ENCODE measurements at places on chromosomes 5 and 9.

DNA sequence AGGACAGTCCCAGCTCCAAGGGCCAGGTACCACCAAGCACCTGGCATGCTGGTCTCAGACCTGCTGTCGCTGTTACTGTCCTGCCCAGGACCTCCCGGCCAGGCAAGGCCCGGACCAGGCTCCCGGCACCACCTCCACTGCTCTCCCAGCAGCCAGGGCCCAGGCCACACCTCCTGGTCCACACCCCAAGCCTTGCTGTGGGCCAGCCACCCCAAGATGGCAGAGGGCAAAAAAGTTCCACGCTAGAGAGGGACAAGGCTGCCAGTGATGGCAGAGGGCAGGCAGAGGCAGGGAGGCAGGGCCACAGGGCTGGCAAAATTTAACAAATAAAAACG is 1.1 kb downstream of the DNLZ start:
- DNase-seq, result no peak

DNA sequence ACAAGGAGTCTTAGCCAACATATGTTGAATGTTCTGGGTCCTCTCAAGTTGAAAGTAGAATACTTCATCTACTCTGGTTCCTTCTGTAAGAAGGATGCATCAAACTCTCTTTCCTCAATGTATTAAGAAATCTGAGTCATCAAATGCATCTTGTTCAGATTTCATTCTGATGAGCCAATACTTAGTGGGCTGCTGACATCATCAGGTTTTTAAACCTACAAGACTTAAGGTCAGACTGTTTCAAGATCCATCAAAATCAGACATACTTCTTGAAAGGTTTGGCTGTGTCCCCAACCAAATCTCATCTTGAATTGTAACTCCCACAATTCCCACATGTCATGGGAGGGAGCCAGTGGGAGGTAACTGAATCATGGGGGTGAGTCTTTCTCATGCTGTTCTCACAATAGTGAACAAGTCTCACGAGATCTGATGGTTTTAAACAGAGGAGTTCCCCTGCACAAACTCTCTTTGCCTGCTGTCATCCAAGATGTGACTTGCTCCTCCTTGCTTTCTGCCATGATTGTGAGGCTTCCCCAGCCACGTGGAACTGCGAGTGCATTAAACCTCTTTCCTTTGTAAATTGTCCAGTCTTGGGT is 168.8 kb downstream of the RAPGEF6 start:
- no peak for DNase-seq

- no peak for DNase-seq
These were observed 70.5 kb downstream of the ADAMTSL1 start for GRCh38 chr9:18544456-18544855.

GRCh38 chr9:124782661-124783574 is 6.0 kb downstream of the OLFML2A start:
- DNase-seq, result no peak

GRCh38 chr9:101915482-101915881 is 177.0 kb upstream of the GRIN3A start:
- no peak for DNase-seq

GRCh38 chr9:21836437-21837161 is 34.2 kb downstream of the MTAP start:
- no peak for DNase-seq

GRCh38 chr9:6183227-6183551 is 32.4 kb upstream of the IL33 start:
- DNase-seq, result no peak

DNA sequence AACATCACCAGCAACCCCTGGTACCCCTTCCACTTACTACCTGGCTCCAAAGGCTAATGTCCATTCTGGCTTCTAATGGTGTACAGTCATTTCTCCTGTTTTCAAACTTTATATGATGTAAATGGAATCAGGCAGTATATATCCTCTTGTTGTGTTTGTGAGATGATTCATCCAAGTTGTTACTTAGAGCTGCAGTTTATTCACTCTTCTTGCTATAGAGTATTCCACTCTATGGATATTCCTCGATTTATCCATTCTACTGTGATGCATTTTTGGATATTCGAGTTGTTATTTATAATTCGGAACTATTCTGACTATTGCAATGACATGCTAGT is 32.4 kb downstream of the IRF1 start:
- peak; percentile 43 for DNase-seq

DNA sequence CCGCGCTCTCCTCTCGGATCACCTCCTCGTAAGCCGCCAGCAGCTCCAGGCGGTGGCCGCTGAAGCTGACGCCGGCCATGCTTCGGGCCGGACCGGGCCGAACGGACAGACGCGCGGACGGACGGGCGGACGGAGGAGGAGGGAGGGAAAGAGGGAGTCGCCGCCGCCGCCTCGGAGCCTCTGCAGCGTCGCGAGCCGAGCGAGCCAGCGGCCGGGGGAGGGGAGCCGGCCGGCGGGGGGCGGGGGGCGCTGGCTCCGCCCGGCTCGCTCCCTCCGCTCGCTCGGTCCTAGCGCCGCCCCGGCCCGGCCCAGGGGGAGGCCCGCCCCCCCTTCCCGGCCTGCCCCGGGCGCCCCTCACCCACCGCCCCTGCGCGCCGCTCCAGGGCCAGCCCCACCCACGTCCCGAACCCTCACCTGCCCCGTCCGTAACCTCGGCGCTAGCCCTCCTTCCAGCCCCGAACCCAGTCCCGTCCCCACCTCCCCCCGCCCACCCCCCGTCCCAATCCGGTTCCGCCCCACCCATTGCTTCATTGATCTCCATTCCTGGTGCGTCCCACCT is at the start of gene DBN1:
Gene DBN1, minus strand, starts transcription at position 192 of the 559 bp plus-strand sequence. Its CDS starts 113 bp downstream, at position 79.
- no peak for DNase-seq

- DNase-seq, result no peak
These were observed 59.2 kb downstream of the HSD17B3 start for GRCh38 chr9:96242811-96243210.

DNA sequence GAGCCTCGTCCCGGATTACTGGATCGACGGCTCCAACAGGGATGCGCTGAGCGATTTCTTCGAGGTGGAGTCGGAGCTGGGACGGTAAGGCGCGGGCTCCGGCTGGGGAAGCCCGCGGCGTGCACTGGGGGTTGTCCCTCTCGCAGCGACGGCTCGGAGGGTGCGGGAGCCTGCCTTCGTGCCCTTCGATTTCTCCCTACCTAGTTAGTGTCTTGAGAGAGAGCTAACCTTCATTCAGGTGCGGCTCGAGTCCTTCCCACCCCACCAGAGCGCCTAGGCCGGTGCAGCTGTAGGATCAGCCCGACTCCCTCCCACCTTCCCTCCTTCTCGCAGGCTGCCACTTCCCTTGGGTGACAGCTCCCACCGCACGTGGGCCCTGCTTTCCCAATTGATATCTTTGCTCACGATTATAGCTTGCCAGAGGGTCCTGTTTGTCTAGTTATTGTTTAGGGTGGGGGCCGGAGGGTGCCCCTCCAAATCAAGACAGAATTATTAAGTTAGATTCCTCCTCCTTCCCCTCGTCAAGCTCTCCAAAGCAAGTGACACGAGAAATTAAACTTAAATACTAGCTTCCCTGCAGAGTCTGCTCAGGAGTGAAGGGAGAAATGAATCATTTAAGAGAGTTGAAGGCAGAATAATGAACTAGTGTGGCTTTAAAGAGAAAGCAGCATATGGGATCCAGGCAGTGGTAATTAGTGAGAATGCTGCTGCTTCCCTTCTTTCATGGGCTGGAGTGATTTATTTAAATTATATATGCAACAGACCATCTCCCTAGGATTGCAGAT is 569 bp downstream of the CAMK4 start:
- no peak for DNase-seq

DNA sequence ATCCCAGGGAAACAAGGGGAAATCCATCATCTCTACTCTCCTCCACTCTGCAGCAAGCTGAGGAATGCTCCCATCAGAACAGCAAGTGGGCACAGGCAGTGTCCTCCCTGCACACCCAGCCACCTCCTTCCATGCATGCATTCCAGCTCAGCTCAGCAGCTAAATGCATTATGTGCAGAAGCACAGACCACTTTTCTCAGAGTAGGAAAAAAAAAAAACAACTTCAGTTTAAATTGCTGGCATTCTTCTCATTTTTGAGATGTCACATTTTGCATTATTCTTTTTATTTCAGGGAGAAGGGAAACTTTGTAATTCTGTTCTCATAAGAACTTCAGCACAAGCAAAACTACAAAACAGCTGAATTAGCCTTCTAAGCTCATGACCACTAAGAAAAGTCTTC is 312.2 kb downstream of the SEMA5A start:
- DNase-seq, result no peak

DNA sequence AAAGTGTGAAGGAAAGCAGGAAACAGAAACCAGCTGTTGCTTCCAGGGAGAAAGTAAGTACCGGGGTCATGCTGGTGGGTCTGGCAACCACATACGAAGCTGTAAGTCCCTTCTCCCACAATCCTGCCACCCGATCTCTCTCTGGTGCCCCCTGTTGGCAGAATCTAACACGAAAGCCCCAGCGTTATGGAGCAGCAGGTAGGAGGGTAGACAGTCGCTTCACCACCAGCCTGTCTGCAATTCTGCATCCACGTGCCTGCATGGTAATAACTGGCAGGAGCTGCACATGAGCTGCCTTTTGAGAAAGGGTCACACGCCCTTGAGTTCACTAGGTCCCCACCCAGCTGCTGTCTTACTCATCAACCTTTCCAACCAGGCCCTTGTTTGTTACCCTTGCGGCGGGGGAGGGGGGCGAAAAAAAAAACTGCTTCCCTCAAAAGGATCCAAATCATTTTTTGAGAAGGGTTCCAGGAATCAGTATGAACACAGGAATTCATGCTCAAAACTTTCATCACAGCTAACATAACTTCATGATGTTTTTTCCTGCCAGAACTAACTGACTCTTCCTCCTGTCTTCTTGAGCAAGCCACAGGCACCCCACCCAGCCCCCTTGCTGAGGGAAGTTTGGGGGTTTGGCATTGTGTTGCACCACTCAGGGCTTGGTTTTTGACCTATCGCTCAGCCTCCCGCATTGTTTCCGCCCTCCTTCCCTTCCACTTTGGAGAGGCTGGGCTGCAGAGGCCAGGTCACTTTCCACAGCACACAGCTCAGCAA is 19.6 kb upstream of the TMEM252 start:
- peak; percentile 63 for DNase-seq

DNA sequence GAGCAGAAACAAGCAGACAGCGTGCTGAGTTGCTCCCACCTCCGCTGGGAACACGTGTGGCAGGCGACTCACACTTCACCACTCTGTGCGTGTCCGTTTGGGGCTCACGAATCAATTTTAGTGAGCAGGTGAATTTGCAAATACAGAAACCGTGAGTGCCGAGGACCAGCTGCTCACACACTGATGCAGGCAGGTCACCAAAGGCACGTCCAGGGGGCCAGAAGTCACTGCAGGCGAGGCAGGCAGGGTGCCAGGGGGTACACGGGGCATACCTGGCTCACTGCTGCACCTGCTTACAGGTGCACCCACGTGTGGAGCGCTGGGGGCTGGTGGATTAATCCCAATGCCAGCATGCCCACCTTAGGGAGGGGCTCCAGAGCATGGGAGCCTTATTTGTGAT is 68.8 kb downstream of the ZNF354C start:
- no peak for DNase-seq

DNA sequence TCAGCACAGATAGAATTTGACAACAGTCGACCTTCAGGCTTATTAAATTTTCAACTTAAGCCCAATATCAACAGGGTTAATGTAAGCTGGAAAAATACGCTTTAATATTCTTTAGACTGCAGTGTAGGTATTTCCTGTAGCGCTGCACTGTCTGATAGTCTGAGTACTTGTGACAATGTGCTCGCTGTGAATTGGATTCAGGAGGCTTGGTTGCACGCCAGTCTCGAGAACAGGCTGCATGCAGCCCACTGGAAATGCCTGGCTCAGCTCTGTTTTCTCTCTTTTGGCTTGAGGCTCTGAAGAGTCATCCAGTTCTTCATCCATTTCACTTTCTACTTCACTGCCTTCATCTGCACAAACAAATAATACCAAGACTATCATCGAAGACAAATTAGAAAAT is 300.9 kb downstream of the RFX3 start:
- DNase-seq, result no peak

DNA sequence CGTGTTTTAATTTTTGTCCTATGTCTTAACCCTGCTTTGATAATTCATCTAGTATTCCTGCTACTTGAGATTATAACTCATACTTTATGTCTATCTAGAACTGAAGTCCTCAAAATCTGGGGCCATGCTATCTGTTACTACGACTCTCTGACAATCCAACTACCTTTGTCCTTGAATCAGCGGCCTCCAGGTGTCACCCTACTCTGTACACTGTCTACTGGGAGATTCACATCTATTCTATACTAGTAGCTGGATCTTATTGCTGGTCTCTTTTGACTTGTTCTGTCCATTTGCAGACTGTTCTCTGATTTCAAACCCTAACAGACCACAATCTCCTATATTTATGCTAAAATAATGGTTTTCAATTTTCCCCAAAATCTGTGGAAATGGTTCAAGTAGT is 225.5 kb upstream of the ELAVL2 start:
- DNase-seq, result no peak

- DNase-seq, result no peak
These were observed 25.9 kb upstream of the ZFAND5 start for GRCh38 chr9:72390907-72391306.

DNA sequence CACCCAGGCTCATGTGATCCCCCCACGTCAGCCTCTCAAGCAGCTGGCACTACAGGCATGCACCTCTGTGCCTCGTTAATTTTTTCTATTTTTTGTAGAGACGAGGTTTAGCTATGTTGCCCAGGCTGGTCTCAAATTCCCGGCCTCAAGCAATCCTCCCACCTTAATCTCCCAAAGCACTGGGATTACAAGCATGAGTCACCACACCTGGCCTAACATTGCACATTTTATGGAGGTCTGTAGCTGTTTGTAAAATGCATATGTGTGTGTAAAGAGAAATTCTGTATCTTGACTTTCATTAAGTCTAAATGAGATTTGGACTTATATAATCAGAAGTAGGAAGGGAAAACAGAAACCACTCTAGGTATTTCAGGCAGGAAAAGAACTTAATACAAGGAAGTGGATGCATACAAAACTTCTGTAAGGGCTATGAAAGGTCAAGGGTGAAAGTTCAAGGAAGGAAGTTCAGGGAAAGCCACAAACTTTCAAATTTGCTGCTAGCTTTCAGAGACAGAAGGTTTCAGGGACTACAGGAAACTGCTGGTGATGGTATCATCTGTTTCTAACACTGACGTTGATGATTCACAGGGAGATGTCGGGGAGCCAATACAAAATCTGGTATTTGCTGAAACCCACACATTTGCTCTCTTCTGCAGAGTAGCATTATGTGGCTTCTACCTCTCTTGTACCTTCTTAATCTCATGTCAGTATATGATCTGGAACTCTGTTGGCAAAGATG is 209.4 kb downstream of the PIK3R1 start:
- peak; percentile 84 for DNase-seq

GRCh38 chr9:131410044-131410491 is 16.2 kb downstream of the PRRC2B start:
- DNase-seq, result peak; percentile 68

DNA sequence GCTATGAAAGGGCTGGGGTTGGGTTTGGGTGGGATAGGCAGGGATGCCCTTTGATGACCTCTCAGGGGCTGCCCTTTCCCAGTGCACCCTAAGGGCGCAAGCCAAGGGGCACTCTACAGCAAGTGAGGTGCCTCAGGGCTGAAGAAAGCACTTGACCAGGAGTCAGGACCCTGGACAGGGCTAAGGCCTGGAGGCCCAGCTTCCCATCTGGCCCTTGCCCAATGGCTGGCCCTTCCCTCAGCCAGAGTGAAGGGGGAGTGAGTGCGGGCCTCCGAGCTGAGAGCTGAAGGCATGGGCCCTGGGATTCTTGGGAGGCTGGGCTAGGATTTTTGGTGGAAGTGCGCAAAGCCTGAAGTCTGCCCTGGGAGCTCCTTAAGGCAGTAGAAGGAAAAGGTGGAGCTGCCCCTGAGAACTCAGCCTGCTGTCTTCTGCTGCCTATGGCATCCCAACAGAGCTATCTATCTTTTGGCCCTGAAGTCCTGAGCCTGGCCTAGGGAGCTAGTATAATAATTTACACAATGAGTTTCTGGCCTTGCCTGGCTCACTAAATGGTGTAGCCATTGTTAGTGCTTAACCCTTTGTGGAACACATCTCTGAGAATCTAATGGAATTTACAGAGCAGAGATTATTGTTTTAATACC is 16.4 kb downstream of the JADE2 start:
- DNase-seq, result no peak

All from activated CD4-positive, alpha-beta T cell treated with anti-CD3 and anti-CD28 coated beads, Interleukin-10, Interleukin-2, amounts not matched to agents 100 ng/mL and 50 ng/mL, durations not matched to agents 16 hours and 8 hours (primary cell).